CD4-positive, alpha-beta T cell treated with Interferon alpha-2 for 1 hour (primary cell): ENCODE measurements at places on chromosomes 6 and 20.
A peak's percentile ranks its signal among the peaks of the same experiment; 100 is the strongest.

GRCh38 chr6:25002326-25003091, 66.7 kb upstream of the RIPOR2 start:
- DNase-seq: no peak

- peak; percentile 36 for DNase-seq
Measured at GRCh38 chr6:149964308-149965193, 808 bp downstream of the ULBP1 start.

DNA sequence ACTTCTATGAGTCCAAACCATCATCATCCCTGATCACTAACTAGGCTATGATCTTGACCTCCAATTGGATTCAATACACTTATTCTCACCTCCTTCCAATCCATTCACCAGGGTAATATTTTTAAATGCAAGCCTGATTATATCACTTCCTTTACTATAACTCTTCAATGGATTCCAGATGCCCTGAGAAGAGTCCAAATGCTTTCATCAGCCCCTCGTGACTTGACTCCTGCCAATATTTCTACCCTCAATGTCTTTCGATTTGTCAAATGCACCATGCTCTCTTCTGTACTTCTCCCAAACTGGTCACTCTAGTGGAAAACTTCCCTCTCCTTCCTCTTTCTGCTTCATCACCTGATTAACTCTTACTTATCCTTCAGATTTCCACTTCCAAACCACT, 70.8 kb downstream of the CD164 start:
- no peak for DNase-seq

DNA sequence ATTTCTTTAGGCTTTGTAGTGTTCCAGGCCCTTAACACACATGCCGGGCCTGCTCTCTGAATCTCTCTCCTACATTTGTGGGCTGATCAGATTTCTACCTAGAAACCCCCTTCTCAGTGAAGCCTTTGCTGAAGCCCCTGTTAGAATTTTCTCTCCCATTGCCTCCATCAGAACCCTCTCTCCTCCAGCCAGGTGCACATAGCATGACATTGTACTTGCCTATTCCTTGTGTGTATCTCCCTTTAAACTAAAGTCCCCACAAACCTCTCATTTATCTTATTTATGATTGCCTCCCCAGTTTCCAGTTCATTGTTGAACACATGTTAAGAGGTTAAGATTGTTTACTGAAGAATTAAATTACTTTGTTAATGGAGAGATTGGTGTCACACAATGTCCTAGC, 325.5 kb upstream of the CITED2 start:
- no peak for DNase-seq

- DNase-seq: peak; percentile 46
Measured at GRCh38 chr6:41302638-41303037, 16.2 kb upstream of the TREM1 start.

- DNase-seq: no peak
Measured at GRCh38 chr6:57307850-57308249, 9.6 kb upstream of the PRIM2 start.

DNA sequence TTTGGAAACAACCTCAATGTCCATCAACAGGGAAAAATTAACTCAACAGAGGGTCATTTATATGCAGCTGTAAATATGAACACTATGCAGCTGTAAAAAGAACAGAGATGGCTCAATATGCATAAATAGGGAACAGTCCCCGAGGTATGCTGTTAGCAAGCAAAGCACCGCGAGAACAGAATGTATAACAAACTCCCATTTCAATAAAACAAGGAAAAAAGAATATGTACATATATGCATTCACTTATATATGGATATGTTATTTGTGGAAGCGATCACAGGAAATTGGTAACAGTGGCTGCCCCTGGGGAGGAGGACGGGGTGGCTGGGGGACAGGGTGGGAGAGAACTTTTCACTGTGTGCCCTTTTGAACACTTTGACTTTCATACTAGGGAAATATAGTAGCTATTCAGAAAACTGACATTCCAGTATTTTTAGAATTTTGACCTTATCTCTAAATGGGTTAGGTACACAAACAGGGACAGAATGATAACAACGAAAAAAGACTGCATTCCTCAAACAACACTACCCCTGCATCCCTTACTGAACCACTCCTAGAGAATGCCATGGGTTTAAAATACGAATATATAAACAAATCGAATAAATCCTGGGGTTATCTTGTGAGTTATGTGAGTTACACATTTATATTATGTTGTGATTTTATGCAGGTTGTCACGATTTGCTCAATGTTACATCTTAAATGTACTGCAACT, 64.5 kb downstream of the KCNB1 start:
- DNase-seq: no peak

DNA sequence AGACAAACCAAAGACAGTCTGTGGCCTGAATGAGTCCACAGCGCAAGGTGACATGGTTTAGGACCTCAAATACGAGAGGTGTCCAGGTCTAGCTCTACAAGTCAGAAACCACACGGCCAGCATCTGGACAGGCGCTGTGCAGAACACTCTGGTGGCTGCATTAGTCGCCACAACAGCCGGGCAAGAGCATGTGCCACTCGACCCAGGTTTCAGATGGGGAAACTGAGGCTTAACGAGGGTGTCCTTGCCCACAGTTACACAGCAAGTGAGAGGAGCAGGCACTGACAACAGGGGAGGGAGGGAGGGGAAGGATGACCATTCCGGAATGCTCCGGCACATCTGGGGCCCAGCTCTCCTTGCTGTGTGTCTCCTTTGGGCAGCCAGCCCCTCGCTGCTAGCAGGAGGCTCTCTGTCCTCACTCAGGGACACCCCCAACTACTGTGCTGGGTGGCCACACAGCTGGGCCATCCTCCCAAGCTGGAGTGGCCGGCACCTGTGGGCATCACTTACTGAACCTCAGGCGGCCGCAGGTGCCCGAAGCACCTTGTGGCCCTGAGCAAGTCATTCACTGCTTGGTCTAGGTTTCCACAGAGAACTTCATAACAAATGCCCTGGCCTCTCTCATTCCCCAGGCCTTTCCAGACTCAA, 6.6 kb downstream of the DLL1 start:
- no peak for DNase-seq

- no peak for DNase-seq
Measured at GRCh38 chr6:168060521-168060931, 18.5 kb downstream of the FRMD1 start.

- DNase-seq: no peak
Measured at GRCh38 chr20:45419188-45420091, 3.5 kb downstream of the PIGT start.

DNA sequence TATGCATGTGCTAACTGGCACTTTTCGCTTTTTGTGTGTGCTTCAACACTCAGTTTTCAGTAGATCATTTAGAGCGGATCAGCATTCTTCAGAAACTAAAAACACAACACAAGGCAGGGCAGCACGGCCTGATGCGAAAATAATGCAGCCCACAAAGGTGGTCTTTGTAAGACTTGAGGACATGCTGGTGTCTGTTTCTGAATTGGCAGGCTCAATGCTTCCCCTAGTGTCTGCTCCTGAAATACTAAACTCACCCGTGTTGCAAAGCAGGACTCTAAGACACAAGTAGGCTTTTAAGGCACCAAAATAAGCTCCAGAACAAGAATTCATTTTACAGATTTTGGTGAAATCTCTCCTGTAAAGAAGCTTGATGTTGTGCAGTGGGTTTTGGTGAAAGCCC, 676.5 kb downstream of the TENT5A start:
- no peak for DNase-seq

- no peak for DNase-seq
Measured at GRCh38 chr20:33551778-33552177, 61.9 kb downstream of the CBFA2T2 start.

GRCh38 chr6:55433446-55434130, 106.3 kb downstream of the GFRAL start:
- no peak for DNase-seq

GRCh38 chr20:38970302-38970701, 8.2 kb downstream of the DHX35 start:
- DNase-seq: no peak

- DNase-seq: peak; percentile 79
Measured at GRCh38 chr6:157273756-157274470, 49.4 kb downstream of the TMEM242 start.

- no peak for DNase-seq
Measured at GRCh38 chr6:122005661-122006060, 393.8 kb upstream of the HSF2 start.

DNA sequence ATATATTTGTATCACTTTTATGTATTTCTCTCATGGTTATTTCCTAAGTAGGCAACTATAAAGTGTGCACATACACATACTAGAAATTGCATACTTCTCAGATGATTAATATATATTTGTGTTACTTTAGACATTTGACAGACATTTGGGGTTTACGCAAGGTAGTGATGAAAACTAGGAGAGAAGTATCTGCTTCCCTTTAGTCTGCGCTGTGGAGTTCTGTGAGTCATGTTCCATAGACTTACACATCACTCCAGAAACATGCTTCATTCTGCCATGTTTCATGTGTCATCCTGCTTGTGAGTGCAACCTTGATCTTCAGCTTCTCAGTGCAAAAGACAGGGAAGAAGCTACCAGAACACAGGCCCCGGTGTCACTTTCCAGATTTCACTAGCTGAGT, 200.7 kb upstream of the BMP2 start:
- no peak for DNase-seq

DNA sequence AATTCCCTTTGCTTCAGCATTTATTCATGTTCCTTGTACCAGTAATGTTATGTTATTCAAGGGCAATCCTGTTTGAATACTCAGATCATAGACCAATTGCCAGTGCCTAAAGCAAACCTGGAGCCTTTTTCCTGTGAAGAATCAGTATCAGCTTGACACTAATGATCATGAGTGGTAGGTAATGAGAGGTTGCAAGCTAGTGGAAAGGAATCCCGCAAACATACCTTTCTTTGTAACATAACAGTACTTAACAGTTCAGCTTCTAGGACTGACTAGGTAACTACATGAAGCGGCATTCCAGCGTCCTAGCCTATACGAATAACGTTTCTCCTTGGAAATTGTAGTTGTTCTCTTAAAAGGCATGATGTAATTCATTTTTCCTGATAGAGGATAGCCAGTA, 253.7 kb downstream of the TMEM242 start:
- DNase-seq: no peak

DNA sequence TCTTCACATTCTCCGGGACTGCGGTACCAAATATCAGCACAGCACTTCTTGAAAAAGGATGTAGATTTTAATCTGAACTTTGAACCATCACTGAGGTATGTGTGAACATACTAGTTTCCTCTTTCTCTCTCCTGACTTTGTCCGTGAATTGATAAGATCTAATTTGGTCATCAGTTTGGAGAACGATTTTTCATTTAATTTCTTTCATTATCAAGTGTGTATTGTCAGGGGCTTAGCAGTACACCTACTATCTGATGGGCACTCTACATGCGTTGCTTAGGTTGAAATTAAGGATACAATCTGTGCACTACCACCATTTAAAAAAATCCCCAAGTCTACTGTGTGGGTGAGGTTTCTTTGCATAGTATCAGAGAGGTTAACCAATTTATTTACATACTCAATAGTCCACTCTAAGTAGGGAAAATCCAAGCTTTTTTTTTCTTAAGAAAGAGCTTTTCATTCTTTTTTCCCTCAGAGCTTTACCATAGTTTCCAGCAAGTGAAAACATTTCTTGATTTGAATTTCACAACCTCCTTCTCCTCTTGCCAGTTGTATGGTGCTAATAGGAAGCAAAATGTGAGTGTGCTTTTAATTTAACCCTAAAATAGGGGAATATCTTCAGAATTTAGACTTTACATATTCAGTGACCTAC, 105.4 kb upstream of the ESR1 start:
- DNase-seq: no peak

GRCh38 chr6:159513074-159513720, 179.8 kb downstream of the SOD2 start:
- no peak for DNase-seq

DNA sequence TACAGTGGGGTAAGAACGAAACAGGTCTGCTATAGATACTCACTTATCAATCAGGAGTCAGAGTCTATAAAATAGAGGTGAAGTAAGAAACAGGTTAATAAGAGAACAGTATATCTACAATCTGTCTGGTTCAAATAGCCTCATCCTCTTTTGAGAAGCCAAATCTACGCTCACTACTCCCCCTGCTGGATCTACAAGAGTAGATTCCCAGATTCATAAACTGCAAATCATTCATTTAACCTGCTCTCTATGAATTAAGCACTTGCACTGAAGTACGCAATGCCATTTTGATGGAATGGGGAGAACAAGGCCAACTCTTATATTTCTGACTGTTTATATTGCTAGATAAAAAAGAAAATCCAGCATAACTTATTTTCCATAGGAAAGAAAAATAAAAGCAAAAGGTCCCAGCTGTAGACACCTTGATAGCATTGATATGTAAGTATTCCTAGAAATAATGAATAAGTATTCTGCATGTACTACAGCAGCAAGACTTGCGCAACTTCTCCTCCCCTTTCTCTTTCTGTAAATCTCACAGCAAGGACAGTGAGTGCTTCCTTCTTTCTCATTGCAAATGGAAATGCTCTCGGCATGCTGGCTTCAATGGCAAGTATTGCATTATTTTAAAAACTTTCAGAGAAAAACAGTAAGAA, 92.3 kb downstream of the RFX6 start:
- DNase-seq: no peak

- no peak for DNase-seq
Measured at GRCh38 chr6:10769419-10769818, 21.8 kb downstream of the TMEM14B start.

DNA sequence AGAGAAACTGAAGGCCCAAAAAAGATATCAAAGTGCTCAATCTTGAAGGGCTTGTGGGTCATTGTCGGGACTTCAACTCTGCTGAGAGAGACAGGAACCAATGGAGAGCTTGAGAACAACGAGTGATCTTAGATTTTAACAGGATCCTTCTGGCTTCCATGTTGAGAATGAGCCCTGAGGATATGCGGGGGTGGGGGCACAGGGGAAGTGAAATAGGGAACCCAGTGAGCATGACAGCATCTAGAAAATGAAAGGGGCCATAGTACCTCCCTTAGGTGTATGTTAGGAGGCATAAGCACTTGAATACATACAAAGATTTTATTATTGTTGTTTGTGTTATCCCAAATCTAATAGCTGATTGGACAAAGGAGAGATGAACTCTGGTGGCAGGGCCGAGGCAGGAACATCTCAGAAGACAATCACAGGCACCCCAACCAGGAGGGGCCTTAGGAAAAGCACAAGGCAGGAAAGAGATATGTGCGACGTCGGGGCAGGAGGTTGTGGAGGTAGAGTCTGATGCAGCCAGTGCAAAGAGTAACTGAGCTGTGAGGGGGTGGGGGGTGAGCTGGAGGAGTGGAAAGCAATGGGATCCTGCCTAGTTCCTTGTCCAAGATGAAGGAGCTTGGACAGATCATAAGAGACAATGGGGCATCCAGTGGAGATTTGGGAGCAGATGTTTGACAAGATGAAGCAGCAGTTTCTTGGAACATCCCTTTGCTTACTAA, 10.4 kb downstream of the TGM6 start:
- DNase-seq: no peak
